ENCODE measurements at places on chromosomes 4 and X.

- DNase-seq, result no peak
Measured at GRCh38 chr4:185865901-185866328, 53.9 kb upstream of the SORBS2 start.

- DNase-seq, result no peak
Measured at GRCh38 chr4:150082241-150082640, 4.0 kb downstream of the DCLK2 start.

DNA sequence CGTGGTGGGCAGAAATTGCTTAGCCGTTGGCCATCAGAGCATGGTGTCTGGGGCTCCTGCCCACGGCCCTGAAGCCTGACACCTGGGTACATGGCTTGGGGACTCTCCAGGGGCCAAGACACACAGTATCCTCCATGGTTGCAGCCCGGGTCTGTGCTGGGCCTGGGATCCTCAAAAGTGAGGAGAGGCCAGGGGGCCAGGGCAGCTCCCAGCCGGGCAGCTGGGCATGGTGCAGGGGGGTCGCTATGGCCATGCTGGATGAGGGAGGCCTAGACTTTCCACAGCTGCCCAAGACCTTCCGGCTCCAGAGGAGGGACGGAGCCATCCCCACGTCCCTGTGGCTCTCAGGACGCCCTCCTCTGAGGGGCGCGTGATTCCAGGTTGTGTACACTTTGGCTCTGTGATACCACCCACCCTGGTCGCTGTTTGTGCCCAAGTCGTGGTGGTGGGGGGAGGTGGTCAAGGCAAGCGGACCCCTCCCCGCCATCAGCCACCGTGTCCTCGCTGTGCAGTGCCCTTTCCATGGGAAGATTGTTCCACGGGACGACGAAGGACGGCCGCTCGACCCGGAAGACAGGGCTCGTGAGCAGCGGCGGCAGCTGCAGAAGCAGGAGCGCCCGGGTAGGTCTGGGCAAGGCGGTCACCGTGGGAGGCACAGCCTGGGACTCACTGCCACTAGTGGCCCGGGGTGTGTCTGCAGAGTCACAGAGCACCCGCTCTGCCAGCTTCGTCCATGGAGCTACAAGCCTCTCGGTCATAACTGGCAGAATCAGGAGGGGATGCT is 25.7 kb downstream of the NKX1-1 start:
- no peak for DNase-seq

GRCh38 chr4:141912831-141913230 is 276.4 kb downstream of the IL15 start:
- DNase-seq, result no peak

DNA sequence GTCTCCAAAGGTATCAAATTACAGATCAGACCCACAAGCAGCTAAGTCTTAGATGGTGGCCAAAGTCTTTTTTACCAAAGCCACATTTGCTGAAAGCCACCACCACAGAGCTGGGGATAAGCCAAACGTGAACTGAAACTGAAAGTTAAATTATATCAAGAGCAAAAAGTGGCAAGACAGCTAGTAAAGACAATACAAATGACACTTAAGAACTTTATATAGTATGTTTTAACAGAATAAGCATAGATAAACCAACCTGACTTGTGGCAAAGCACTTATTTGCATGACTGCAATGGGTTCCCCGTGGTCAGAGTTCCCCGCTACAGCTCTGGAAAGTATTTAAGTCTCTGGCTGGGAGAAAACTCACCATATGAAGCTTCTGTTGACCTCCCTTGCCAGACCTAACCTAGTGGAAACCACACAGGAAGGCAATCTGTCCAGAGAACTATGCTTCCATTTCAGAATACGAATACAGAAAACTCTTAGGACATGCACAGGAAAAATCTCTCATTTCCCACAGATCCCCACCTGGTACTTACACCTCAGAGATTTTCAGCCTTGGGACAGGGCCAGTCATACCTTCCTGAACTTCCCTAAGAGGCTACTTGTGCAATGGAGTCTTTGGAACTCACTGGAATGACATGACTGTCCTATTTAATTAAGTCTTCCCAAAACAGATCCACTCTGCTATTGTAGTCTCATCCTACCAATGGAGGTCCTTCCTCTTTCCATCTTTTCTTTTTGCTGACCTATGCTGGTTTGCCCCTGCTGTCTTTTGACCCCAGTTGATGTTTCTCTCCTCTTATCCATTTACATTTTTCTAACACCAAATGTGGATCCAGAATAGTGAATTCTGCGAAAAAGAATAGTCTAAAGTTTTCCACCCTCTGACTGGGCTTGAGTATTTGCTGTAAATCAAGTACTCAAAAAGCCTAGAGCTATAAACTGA is 225.1 kb downstream of the NR3C2 start:
- DNase-seq, result no peak

DNA sequence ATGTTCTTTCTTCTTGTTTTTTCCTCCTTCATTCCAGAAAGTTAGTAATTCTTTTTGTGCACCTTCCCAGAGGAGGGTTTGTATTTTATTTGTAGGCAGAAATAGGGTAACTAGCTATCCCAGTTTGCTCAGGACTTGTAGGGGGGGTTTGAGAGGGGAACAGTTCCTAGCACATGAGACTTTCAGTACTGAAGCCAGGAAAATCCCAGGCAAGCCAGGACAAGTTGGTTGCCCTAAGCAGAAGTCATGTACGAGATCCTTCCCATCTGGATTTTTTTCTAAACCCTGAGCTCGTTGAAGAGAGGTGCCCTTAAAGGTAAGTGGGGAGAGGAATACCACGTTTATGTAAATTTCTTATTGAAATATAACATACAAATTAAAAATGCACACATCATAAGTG is 15.6 kb upstream of the TAB3 start:
- no peak for DNase-seq

All from right kidney (tissue), 9 donors.